Keratinocyte (primary cell): ENCODE measurements at places on chromosomes 5 and 9. TPM values are rescaled to one million over a fixed set of nuclear protein-coding genes. Genes with fewer than 3 reads are reported as not detected.

GRCh38 chr5:169350016-169350415, 49.1 kb upstream of the SLIT3 start:
- peak; percentile 57 for DNase-seq

GRCh38 chr5:80905405-80905804, 54.8 kb upstream of the RASGRF2 start:
- no peak for DNase-seq

DNA sequence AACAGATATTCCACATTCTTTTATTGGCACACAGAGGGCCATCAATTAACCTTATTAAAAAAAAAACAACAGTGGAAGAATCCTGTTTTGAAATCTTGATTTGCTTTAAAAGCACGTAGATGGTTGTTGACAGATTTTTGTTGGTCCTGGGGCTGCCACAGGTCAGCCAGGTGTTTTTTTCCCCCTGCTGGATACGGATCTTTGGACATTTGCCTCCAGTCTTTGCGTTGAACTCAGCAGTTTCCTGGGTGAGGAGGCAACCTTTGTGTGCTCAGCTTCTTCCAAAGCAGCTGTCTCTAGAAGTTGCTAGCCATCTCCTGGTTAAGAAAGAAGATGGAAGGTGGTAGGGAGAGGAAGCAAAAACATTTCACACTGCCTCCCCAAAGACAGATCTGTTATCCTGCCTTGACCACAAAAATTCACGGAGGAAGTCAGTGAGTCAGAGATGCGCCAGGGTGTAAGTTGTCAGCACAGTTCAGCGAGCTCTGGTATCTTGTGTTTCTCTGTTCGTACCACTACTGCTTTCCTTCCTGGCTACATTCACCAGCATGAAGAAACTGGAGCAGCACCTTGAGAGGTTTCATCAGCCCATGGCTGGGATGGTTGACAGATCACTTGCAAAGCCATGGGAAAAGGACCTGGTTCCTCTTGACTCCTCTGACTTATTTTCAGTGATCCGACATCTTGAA, 207.3 kb downstream of the ARHGAP26 start:
- no peak for DNase-seq

GRCh38 chr5:41896230-41896629, 7.9 kb upstream of the RIMOC1 start:
- no peak for DNase-seq

DNA sequence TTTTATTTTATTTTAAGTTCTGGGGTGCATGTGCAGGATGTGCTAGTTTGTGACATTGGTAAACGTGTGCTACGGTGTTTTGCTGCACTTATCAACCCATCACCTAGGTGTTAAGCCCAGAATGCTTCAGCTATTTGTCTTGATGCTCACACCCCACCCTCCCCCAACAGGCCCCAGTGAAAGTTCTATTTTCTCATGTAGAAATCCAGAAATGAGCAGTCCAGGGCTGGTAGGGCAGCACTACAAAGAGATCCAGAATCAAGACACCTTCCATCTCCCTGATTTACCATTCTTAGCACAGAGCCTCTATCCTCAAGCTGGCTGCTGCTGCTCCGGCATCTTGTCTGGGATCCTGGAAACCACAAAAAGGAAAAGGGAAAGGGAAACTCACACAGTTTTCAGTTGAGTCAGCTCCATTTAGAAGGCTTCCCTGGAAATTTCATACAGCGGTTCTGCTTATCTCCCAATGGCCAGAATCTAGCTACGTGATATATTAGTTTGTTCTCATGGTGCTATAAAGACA, 85.4 kb upstream of the SMARCA2 start:
- DNase-seq, result no peak

- no peak for DNase-seq
These were observed 66.4 kb upstream of the PLPP1 start for GRCh38 chr5:55601204-55601618.

- no peak for DNase-seq
These were observed 169.8 kb upstream of the PPP1R26 start for GRCh38 chr9:135309763-135310125.

GRCh38 chr5:14054965-14055963, 87.9 kb upstream of the TRIO start:
- DNase-seq, result no peak

DNA sequence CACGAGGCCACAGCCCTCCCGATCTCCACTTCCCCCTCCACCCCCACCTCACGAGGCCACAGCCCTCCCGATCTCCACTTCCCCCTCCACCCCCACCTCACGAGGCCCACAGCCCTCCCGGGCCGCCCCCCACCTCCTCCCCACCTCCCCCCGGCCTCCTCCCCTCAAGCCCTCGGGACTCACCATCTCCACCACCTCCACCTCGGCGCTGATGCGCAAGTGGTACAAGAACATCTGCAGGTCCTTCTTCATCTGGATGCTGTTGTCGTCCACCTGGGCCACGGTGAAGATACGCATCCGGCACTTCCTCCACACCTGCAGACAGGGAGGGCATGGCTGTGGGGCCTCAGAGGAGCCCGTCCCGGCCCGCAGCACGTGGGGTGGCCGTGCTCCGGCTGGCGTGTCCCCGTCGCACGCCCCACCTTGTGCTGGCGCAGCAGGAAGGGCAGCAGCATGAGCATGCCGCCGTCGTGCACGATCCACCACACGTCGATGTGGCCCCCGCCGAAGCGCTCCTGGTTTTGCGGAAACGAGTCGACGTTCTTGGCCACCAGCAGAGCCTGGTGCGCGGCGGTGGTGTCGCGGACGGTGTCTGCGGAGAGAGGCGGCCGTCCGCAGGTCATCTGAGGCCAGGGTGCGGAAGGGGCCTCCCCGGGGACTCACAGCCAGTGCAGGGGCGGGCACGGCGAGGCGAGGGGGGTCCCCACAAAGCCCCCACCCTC, 48.0 kb downstream of the SLC12A7 start:
- DNase-seq, result no peak

DNA sequence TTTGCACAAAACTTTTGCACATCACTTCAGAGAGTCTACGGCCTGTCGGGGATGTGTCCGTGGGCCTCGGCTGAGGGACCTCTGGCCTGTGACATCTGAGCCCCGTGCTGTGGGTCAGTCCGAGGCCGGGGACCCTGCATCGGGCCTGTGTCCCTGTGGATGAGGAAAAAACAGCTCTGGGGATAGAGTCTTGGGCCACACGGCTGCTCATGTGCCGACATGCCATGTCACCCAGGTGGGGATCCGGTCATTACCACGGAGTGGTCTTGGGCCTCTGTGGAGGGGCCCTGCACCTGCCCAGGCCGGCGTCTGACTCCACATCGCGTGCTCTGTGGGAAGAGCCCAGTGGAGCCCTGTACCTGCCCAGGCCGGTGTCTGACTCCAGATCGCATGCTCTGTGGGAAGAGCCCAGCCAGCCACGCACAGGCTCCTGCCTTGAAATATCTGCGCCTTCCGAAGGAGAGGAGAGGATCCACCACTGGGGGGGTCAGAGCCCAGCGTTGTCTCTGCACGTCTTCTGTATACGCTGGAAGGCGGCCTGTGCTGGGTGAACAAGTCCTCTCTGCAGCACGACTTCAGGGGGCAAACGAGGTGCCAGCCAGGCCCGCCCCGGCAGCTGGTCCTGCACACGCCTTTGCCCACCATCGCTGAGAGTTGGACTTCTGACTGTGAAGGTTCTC, 27.5 kb upstream of the IRX4 start:
- no peak for DNase-seq

DNA sequence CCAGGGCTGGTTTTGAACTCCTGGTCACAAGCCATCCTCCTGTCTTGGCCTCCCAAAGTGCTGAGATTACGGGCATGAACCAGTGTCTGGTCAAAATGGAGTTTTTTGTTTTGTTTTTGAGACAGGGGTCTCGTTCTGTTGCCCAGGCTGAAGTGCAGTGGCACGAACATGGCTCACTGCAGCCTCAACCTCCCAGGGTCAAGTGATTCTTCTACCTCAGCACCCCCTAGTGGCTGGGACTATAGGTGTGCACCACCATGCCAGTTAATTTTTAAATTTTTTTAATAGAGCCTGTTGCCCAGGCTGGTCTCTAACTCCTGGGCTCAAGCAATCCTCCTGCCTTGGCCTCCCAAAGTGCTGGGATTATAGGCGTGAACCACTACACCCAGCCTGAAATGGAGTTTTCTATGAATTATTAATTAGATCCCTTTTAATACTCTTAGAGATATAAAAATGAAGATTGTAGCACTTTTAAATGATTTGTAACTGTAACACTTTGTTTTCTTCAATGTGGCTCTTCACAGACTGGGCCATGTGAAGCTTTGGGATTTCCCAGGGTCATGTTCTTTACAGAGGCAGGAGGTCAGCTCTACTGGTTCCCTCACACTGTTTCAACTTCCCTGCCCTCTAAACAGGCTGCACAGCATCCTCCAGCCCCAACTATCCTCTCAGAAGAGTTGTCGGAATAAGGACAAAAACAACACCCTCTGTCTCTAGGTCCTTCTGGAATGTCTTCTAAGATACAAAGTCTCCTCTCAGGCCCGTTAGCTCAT, 32.7 kb upstream of the SPARC start:
- DNase-seq, result no peak

- DNase-seq, result no peak
These were observed 82.5 kb downstream of the FBXO38 start for GRCh38 chr5:148466236-148466580.

DNA sequence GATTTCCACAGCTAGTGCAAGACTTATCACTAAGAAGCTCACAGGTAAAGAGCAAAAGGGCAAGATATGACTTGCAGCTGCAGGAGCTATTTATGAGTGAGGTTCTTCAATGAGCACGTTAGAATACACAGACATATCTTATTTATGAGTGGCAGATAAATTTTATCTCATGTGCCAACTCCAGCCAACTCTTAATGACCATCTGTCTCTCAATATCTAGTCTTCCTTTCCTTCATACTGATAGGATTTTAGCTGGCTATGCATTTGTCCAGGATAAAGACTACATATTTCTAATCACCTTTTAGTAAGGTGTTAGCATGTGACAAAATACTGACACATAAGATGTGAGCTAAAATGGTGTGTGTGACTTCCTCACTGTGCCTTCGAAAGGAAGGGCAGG, 304.5 kb downstream of the TRPM3 start:
- no peak for DNase-seq

GRCh38 chr9:83299094-83299493, 236.2 kb upstream of the RASEF start:
- DNase-seq, result no peak

DNA sequence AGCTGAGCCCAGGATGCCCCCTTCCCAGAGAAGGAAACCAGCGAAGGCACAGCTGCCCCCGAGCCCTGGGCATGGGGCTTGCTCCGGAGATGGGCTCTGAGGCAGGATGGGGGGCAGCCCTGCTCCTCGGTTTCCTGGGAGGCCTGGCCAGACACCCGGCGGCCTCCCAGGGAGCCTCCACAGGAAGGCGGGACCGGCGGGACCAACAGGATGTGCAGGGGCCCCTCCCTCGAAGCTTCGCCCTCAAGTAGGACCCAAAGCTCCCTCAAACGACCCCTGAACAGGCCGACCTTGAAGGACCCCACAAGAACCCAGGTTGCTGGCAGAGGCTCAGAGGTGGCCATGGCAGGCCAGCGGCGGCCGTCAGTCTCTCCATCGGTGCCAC, 11.7 kb downstream of the EXD3 start:
- no peak for DNase-seq

DNA sequence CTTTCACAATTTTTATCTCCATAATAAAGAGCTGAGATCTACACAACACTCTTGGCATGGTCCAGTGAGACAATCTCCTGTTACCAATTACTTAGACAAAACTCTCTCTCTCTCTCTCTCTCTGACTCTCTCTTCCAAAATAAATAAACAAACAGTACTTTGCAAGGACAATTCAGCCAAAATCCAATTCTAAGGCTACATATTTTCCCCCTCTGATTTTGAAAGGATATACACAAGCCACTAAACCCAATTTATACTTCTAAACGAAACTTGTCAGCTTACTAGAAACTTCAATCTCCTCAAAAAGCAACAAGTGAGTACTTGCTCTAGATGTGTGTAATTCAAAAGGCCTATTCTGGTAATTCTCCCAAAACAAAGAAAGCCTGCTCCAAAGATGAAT, 26.3 kb upstream of the TNPO1 start:
- DNase-seq, result no peak

DNA sequence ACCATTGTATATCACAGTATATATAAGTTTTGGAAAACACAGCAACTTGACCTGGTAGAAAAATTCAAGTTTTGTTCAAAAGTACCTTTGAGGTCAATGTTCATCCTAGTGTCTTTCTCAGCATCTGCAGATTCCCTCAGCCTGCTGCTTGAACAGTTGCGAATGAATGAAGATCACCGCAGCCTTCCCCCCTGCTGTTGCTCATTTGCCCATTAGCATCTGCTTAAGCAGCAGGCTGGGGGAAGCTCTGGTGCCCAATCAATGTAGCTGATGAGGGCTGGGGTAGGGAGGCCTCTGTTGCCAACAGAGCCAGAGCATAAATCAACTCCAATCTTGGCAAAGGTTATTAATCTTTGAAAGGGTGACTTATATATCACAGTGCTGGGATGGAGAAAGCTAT, 586.5 kb upstream of the PTPRD start:
- DNase-seq, result no peak

DNA sequence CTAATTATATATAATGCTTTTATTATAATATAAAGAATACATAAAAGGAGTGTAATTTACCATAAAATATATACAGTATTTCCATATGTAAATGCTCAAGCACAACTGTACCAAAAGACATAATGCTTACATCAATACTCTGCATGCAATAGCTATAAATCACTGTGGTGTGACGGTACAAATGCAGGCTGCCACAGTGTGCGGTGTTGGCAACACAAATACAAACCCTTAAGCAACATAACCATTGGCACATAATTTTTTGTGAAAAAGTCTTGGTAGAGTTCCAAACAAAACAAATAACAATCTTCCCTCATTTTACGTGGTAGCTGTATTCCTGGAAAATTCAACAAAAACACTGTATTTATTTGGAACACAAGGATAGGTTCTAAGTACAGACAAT, 1.9 kb upstream of the SHISAL2B start:
- no peak for DNase-seq

DNA sequence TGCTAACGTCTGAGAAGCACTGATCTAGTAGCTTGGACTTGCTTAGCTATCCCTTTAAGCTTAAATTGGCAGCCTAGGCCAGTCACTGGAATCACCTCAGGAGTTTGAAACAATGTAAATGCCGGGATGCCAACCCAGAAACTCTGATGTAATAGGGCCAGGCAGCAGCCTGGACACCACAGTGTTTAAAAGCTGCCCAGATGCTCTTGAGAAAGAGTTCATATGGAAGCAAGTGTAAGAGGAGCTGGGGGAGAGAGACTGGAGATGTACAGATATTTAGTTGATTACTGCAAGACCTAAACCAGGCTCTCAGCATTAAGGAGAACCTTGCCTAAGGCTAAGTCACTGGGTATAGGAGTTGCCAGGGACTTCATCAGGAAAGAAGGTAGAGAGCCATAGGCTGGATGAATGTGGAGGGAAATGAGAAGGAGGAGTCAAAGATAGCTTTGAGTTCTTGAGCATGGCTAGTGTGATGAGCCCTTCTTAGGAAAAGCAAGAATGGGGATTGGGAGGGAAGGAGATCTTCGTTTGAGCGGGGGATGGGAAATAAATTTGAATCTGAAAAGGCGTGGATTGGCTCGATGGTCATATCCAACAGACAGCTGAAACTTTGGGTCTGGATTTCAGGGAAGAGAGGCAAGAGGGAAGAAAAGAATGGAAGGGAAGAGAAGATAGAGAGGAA, 392.9 kb upstream of the WWC1 start:
- no peak for DNase-seq

SPATA9 gene
- not detected in 3 replicates for polyA plus RNA-seq

EGFLAM gene
- not detected in 3 replicates for polyA plus RNA-seq

HAVCR2 gene
- polyA plus RNA-seq, result 0.03 TPM in 1 of 3 replicates, not detected in the others

PCDHAC2 gene
- polyA plus RNA-seq, result 1.2 to 2.1 TPM (median 1.9 TPM) in 3 replicates

PCDHB11 gene
- not detected in 3 replicates for polyA plus RNA-seq

RNF183 gene
- polyA plus RNA-seq, result 0.10 TPM in 1 of 3 replicates, not detected in the others

HMCN2 gene
- 0.03 TPM in 1 of 3 replicates, not detected in the others for polyA plus RNA-seq

PCDHA1 gene
- 0.03 to 0.07 TPM (median 0.06 TPM) in 3 replicates for polyA plus RNA-seq

AGXT2 gene
- not detected in 3 replicates for polyA plus RNA-seq
